ENCODE measurements at places on chromosomes 4 and X.
A peak's percentile ranks its signal among the peaks of the same experiment; 100 is the strongest.

DNA sequence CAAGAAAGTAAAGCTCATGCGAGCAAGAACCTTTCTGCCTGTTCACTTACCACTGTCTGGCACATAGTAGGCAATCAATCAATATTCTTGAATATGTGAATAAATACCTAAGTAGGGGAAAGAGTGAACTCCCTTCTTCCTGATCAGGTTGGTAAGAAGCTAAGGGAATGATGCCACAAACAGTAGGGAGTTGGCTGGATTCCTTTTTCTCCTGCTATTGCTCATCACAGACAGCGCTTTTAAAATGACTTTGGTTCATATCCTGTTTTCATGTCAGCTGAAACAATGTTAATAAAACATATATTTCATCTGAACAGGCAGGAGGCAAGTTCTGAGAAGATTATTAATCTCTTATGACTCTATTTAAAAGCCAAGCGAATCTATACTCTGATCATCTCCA lies 99.2 kb downstream of the NSUN7 start:
- no peak for DNase-seq

- DNase-seq = no peak
Measured at GRCh38 chr4:36757580-36758311, 476.3 kb downstream of the DTHD1 start.

DNA sequence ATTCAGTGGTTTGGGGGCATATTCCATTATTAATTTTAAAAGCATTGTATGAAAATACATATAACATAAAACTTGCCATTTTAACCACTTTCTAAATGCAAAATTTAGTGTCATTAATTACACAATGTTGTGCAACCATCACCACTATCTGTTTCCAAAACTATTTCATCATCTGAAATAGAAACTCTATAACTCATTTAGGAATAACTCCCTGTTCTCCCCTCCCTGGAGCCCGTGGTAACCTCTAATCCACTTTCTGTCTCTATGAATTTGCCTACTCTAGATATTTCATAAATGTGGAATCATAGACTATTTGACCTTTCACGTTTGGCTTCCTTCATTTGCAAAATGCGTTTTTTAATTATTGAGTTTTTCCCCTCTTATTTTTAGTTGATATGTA lies 101.4 kb upstream of the GPC4 start:
- no peak for DNase-seq

- DNase-seq = no peak
Measured at GRCh38 chrX:119695535-119696050, 2.6 kb upstream of the SEPTIN6 start.

GRCh38 chrX:147832707-147833348 lies 78.9 kb upstream of the FMR1 start:
- no peak for DNase-seq

GRCh38 chr4:57055886-57056285 lies 54.3 kb downstream of the IGFBP7 start:
- no peak for DNase-seq

GRCh38 chrX:42459735-42460134 lies 318.2 kb downstream of the PPP1R2C start:
- DNase-seq = no peak

DNA sequence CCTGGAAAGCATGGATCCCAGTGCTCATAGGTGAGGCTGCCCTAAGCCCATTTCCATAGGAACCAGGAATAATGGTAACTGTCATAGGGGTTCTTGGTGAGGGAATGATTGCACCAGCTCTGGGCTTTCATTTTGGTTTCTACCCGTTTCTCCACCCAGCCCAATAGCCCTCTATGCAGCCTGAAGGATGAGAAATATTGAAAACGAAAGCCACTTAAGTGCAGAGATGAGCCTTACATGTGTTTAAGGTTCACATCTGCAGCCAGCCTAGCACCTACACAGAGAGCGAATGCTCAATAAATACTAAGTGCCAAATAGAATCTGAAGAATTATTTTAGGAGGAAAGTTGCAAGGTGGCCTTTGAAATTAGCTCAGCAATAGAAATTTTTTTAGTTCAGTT lies 60.4 kb downstream of the MCF2 start:
- no peak for DNase-seq

DNA sequence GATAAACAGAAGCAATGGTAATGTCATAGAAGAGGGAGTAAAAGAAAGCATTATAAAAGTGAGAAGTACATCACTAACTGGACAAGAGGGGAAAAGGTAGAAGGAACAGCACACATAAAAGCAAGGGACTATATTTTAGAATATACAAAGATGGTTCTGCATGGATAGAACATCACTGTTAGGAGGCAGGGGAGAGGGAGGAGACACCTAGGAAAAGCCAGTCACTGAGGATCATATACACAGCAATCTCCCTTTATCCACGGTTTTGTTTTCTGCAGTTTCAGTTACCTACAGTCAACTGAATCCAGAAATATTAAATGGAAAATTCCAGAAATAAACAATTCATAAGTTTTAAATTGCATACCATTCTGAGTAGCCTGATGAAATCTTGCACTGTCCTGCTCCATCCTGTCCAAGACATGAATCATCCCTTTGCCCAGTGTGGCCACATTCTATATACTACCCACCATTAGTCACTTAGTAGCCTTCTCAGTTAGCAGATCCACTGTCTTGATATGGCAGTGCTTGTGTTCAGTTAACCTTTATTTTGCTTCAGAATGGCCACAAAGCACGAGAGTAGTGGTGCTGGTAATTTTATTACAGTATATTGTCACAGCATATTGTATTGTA lies 74.2 kb downstream of the PPA2 start:
- no peak for DNase-seq

GRCh38 chrX:11470250-11470974 lies 177.2 kb downstream of the AMELX start:
- no peak for DNase-seq

DNA sequence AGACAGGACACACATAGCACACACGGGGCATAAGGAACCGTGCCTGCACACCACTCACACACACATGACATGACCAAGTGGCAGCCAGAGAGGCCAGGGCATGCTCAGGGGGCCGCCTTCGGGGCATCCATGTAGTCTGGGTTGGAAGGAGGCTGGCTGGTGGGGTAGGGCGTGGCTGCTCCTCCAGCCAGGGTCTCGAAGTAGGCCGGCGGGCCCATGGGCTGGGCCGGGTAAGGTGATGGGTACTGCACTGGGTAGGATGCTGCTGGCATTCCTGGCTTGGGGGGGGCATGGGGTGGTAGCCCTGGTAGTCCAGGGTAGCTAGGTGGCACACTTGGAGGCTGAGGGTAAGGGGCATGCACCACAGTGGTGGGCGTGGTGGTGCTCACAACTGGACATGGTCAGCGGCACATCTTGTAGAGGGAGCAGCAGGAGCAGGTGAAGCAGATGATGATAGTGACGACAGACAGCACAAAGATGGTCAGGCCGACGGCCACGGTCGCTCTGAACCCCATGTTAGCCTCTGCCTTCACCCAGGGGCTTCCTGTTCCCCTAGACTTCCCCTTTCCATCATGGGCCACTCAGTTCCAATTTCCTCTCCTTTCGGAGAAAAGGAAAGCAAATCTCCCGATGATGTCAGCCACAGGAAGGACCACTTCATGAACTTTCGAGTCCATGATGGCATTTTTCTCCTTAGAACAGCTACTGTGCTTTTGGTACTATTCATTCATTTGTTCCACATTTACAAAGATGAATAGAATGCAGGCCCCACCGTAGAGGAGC lies 10.9 kb upstream of the DDX3X start:
- DNase-seq = no peak

GRCh38 chr4:45036677-45037076 lies 310.3 kb upstream of the GNPDA2 start:
- no peak for DNase-seq

DNA sequence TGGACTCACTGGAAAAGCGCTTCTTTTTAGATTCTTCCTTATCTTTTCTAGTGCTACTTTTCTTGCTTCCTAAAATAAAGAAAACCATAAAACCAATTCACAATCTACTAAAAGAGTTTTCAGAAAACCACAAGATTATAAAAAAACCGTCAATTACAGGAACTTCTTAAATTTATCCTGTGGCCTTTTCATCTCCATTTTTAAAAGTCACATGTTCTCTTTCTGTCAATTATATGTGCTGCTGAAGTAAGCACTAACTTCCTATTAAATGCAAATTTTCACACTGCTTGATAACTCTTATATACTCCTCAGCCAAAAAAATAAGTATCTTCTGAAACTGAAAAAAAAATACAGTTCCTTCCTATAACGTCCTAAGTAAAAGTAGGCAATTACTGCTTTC lies 32.8 kb downstream of the CENPC start:
- no peak for DNase-seq

- no peak for DNase-seq
Measured at GRCh38 chrX:13284570-13284969, 35.3 kb downstream of the ATXN3L start.

DNA sequence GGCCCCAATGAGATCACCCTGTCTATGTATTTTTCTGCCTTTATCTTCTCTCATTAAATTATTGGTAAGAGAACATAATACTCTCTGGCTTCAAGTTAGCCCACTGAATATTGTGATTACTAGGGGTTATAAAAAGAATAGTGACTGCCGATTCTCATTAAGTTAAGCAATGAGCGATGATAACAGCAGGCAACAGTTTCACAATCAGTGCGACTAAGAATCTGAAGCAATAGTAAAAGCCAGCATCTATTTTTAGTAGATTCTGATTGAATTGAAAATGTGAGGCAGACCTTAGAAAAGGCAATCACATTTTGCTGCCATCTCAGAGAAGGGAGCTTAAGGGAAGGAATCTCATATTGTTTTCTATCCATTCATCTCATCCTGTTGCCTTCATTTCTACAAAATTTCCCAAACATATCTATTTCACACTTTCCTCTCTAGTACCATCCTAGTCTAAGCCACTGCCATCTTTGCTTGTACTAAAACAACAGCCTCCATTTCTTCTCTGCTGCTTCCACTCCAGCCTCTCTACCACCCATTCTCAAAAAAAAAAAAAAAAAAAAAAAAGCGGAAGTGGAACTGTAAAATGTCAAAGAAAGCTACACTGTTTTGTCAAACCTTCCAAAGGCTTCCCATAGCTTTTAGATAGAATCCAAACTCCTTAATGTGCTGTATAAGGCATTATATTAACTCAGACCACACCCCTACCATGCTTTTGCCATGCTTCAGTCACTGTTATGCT lies 17.4 kb downstream of the GABRA4 start:
- no peak for DNase-seq

GRCh38 chr4:86661006-86661405 lies 66.9 kb downstream of the PTPN13 start:
- DNase-seq = no peak

DNA sequence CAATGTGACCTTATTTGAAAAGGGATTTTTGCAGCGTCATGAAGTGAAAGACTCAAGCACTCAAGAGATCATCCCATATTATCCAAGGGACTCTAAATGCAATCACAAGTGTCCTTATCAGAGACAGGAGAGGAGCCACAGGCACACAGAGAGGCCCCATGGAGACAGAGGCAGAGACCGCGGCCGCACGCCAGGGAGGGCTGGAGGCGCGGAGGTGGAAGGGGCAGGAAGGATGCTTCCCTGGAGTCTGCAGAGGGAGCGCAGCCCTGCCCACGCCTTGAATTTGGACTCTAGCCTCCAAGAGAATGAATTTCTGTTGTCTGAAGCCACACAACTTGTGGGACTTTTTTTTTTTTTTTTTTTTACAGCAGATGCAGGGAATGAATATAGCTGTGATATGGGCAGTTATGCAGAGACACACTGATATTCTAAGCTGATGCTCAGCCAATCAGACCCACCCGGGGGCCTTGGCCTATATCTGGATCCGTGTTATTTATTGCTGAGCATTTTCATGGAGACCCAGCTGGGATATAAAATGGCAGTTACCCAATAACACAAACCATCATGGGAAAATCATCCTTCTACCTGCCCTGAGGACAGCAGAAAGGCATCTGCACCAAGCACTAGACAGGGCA lies 244.8 kb upstream of the PSAPL1 start:
- DNase-seq = no peak

DNA sequence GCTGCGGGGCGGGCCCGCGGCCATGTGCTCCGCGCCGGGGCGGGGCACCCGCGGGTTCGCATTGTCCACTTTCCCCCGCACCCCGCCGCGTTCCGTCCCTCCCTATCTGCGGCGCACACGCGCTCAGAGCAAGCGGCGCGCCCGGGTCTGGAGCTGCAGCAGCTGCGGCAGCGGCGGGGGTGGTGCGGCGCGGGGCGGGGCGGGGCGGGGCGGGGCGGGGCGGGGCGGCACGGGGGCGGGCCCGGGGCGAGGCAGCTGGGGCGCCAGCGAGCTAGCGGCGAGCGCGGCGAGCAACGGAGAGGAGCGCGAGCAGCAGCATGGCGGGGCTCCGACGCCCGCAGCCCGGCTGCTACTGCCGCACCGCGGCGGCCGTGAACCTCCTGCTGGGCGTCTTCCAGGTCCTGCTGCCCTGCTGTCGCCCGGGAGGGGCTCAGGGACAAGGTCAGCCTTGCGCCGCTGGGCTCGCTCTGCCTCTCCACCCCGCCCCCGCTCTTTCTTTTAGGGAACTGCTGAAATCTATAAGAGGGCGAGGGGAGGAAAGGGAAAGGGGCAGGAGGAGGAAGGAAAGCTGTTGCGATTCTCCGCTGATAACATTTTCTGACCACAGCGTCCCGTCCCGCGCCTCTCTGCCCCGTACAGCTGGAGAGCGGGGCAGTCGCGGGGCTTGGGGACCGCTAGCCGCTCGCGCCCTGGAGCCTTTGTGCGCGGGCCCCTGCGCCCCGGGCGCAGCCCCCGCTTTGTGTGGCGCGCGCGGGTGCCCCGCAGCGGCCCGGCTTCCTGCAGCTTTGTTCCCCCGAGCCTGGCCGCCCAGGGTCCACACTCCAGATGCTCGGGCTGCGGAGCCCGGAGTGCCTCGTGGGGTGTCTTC lies at the start of gene TMEM131L:
TMEM131L (plus strand) TSS at position 280 of the 868 bp plus-strand sequence; CDS start at position 318, 38 bp downstream.
- DNase-seq = peak; percentile 85

DNA sequence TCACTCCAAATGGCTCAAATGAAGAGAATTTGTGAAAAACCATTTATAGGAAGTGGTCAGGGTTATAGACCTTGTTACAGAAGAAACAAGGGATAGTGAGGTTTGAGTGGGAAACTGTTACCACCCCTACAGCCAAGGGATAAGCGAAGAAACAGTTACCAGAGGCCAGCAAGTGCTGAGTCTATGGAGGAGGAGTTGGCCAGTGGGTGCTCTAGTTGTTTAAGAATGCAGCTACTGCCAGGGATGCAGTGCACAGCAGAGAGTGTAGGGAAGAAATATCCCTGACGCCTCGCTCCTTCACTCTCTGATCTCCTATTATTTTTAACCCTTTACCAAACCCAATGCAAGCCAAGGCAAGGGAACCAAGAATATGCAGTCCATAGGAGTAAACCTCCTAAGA lies 15.2 kb upstream of the SYTL4 start:
- DNase-seq = no peak

DNA sequence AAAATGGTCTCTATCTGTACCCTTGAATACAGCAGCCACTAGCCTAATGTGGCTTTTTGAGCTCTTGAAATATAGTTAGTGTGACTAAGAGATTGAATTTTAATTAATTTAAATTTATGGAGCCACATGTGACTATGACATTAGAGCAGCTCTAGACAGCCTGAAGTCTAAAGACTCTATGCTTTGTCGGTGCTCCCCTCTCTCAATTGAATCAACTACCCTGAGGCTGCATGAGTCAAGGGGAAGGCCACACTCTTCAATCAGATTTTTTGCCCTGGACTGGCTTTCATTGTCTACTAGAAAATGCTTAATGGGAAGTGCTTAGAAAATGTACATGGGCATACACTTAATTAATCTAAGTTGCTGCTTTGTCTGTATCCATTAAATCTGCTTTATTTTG lies 11.7 kb downstream of the TLR7 start:
- DNase-seq = no peak
